ENCODE measurements at places on chromosomes 1 and 21.

DNA sequence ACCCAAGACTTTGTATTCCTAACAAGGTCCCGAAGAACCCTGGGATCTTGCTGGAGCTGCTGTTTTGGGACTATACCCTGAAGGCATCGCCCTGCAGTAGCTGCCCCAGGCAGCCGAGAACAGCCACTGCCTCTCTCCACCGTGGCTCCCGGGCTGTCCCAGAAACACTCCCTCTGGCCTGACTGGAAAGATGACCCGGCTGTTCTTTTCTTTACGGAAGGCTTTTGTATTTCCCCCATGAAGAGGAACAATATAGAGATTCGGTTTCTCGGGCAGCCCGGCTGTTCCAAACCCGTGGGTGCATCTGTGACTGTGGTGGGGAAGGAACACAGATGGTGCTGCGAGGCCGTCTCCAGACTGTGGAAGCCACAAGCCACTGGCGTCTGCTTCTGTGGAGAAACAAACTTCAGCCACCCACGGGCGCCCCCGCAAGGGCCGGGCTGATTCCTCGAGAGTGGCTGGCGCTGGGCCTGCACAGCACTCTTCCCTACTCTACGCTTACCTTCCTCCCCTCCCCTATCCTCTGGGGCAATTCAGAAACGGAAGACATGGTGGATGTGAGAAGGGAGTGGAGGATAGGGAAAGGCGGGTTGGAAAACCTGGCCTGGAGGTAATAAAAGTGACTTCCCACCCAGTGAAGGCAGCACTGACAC lies 33.7 kb upstream of the VASH2 start:
- DNase-seq = no peak

- no peak for DNase-seq
These were observed 65.0 kb upstream of the SLC22A15 start for GRCh38 chr1:115911294-115911693.

GRCh38 chr21:33964706-33965325 lies 49.2 kb upstream of the ATP5PO start:
- no peak for DNase-seq

GRCh38 chr1:36134031-36134430 lies 9.0 kb upstream of the COL8A2 start:
- no peak for DNase-seq

DNA sequence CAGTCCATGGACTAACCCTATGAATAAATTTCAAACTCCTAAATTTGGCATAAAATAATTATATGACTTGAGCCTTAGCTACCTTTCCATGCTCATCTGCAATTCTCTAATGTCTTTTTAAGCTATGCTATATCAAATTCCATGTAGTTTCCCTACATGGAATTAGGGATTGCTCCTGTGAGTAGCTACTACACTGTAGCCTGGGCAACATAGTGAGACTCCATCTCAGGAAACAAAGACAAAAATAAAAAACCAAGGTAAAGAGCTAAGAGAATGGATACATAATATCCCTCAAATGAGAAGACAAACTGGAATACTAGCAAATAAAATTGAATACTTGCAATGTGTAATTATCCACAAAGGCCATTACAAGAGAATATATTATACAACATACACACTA lies 37.5 kb downstream of the ATP1B1 start:
- no peak for DNase-seq

- no peak for DNase-seq
These were observed 195.9 kb upstream of the POU3F1 start for GRCh38 chr1:38242506-38242905.

- no peak for DNase-seq
These were observed 7.0 kb upstream of the USP25 start for GRCh38 chr21:15722591-15723324.

GRCh38 chr1:1335283-1335682 lies 4.2 kb downstream of the TAS1R3 start:
- DNase-seq = no peak

DNA sequence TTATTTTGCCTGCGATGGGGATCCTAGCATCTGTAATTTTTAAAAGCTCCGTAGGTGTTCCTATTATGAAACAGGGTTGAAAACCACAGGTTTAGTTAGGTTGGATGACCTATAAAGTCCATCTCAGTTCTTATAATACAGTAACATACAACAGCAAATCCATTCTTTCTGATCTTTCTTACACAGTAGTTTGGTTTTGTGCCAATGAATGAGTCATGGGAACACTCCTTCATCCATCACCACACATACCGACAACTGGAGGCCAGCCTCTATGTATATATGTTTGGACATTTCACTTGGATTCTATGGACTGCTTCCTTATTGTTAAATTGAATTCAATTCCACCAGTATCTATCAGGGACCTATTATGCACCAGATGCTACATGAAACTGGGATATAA lies 118.4 kb upstream of the L1TD1 start:
- DNase-seq = no peak

- DNase-seq = no peak
These were observed 112.8 kb upstream of the ADAMTS5 start for GRCh38 chr21:27079636-27080240.

DNA sequence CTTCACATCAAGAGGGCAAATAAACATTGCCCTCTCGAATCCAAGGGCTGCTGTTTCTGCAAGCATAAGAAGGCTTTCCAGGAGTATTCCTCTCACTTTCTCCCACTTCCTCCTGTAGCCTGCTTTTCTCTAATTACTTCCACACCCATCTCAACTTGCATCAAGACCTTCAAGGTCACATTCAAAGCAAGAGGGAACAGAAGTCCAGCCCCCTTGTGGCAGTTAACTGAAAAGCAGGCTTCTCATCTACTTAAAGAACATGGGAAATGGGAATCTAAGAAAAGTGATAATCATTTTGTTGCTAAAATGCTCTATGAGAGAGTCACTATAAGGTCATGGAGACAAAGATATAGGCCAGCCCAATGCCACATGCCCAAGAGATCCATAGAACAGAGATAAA lies 874.4 kb downstream of the KCNT2 start:
- no peak for DNase-seq

DNA sequence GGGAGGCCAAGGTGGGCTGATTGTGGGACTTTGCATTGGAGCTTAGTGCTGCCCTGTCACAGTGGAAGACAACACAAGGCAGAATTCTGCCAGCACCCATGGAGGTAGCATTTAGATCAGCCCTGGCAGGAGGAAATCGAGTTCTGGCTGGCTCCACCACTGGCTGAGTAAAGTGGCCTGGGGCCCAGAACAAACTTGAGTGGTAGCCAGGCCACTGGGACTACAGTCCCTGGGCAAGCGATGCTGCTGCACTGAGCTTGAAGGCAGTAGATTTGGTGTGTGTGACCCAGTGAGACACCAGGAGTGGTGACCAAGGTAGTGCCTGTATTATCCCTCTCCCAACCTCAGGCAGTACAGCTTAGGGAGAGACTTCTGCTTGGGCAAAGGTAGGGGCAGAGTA lies 22.5 kb upstream of the UHMK1 start:
- no peak for DNase-seq

GRCh38 chr1:232011961-232012360 lies 385.4 kb downstream of the DISC1 start:
- no peak for DNase-seq

- no peak for DNase-seq
These were observed 193.2 kb downstream of the TGFB2 start for GRCh38 chr1:218538341-218538740.

DNA sequence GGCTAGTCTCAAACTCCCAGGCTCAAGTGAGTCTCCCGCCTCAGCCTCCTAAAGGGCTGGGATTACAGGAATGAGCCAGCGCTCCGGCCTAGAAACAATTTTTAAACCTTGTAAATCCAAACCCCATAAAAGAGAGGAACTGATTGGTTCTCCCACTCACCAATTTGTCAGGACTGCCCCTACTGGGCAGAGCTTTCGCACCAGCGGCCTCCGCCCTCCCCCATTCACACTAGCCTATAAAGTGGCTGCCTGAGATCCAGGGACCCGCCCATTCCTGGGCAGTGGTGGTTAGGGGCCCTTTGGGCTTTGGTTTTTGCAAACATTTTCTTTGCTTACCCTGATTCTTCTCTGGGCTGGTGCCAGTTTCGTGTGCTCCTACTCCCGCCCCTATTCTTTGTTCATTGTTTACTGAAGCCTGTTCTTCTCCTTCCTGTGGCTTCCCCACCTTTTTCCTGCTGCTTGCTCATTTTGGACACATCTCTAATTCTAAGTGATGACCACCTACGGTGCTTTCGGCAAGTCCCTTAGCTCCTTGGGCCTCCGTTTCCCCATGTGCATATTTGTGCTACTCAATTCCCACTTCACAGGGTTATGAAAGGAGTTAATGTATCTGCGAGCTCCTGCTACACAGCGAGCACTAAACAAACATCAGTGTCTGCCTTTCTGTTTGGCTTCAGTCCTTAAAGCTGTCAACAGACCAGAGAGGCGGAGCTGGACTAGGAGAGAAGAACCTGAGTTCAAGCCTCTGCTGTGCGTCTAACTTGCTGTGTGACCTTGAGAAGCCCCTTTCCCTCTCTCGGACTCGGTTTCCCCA lies 39.8 kb upstream of the CLIC4 start:
- DNase-seq = no peak

- peak; percentile 45 for DNase-seq
These were observed 511 bp downstream of the DNTTIP2 start for GRCh38 chr1:93878501-93878888.

DNA sequence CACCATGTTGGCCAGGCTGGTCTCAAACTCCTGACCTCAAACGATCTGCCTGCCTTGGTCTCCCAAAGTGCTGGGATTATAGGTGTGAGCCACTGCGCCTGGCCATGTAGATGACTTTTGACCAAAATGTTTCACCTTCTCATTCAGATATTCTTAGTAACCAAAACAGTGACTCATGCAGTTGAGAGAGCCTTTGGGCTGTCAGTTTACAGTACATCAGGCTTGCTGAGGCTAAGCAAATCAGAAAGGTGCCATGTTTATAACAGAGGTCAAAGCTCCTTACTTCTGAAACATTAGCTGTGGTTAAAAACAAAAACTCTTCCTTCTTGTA lies 21.0 kb downstream of the CNIH4 start:
- no peak for DNase-seq

DNA sequence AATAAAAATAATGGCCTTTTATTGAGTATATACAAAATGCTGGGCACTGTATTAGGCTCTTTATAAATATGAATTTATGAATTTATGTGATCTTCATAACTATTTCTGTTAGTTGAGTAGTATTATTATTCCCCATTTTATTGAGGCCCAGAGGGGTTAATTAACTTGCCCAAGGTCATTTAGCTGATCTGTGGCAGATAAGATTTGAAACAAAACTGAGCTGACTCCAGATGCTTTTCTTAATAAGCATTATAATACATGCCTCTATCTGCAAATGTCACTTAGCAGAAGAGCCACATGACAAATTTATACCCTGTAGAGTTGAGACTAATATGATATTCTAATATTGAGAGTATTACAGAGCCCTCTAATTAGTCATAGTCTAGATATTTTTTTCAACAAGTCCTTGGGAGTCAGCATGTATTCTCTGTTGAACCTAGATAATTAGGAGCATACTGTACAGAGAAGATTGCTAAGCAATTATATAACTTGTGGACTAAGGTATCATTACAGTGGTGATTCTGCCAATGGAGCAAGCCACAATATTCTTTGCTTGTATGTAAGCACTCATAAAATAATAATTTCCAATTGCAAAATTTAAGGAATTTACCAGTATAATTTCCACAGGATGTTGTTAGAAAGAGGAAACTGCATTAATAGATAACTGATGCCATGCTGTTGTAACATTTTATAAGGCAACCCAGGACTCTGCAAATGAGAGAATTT lies 112.0 kb downstream of the LRRC40 start:
- no peak for DNase-seq

GRCh38 chr1:12180315-12180714 lies 13.5 kb downstream of the TNFRSF1B start:
- no peak for DNase-seq

- DNase-seq = no peak
These were observed 21.4 kb upstream of the PLEKHG5 start for GRCh38 chr1:6512908-6513280.

DNA sequence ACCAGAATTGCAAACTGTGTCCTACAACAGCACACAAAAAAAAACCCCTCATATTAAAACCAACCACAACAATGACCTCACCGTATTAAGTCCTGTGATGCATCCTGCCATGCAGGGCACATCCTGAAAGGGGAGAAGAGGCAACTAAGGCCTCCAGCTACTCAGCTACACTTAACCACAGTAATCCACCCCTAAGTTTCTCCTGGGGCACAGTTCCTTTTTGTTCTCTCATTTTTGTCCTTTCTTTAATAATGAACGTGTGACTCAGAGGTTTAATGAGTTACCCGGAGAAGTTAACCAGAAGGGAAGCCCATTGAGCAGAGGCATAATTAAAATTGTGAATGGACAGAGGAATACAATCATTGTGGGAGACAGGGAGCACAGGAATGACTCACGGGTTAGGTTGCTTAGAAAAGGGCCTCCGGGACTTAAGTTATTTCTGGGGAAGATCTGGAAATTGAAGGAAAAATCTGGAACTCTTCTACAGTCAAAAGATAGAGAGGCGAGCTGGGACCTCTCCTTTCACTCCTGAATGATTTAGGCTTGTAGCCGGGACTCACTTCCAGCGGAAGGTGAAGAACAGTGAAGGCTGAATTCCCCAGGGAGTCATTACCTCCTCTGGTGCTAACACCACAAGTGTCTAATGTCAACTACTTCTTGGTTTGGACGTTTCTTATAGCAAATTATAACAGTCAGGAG lies 36.9 kb upstream of the HIVEP3 start:
- DNase-seq = no peak

DNA sequence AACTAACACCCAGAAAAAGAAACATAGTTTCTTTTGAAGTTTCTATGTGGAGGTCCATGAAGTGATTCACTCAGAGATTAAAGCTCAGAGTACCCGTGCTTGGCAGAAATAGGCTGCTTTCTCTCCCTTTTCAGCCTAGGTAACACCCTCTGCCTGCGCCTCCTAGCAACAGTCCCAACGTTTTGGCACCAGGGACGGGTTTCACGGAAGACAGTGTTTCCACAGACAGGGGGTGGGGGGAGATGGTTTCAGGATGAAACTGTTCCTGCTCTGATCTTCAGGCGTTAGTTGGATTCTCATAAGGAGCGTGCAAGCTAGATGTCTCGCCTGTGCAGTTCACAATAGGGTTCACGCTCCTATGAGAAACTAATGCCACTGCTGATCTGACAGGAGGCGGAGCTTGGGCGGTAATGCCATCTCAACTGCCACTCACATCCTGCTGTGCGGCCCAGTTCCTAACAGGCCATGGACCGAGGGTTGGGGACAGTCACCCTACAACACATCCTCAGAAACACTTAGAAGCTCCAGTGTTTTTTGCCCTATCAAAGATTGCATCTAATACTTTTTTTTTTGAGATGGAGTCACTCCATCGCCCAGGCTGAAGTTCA lies 53.2 kb downstream of the CHML start:
- DNase-seq = no peak

- no peak for DNase-seq
These were observed 78.8 kb upstream of the CD1D start for GRCh38 chr1:158101927-158102326.

- no peak for DNase-seq
These were observed 19.5 kb downstream of the SUSD4 start for GRCh38 chr1:223344491-223344890.
